ENCODE measurements at places on chromosomes 7 and 10.

DNA sequence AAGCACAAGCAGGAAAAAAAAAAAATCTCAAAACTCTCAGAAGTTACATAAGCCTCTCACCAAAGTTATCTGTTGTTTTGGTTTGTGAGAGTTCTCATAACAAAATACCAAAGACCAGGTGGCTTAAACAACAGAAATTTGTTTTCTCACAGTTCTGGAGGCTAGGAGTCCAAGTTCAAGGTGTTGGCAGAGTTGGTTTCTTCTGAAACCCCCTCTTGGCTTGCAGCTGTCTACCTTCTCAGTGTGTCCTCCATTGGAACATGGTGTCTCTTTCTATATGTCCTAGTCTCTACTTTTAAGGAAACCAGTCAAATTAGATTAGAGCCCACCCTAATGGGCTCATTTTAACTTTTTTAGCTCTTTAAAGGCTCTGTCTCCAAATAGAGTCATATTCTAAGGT lies 44.9 kb downstream of the TNKS2 start:
- no peak for DNase-seq

DNA sequence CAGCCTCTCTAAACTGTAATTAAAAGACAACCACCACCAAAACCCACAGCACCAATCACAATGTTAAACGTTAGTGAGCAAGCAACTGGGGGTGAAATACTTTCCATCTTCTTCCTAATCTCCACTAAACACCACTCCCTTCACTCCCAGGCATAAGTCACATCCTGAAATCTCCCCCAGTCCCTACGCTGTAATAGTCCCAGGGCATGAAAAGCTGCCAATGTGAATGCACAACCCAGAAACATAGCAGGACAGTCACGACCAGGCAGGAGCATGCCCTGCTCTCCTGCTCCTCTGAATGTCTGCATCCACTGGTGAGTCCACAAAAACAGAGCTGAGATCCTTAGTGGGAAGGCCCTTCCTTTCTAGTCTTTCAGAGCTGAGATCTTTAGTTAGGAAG lies 288.9 kb downstream of the PARD3 start:
- no peak for DNase-seq

DNA sequence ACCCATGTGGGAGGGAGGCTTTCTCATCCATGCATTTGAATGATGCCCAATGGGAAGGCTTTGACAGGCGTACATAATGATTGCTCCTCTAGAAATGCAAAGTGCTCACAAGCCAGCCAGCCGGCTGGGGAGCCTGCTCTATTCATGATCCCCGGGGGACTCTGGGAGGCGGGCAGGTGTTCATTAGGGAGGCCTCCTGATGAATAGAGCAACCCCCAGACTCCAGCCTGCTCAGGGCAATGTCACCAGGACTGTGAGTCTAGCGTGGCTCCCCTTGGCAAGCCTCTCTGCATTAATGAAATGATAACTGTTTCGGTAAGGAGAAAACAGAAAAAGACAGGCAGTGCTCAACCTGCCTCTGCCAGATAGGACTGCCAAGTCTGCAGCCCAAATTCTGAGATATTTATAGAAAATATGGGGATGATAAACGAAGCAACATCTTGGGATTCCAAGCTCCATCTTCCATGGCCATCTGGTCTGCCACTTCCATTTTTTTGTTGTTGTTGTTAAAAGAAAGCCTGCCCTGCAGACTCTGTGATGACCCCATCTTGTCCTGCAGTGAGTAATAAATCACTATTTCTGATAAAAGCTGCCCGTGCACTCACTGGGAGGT lies 236.4 kb downstream of the PRPF18 start:
- DNase-seq, result no peak

DNA sequence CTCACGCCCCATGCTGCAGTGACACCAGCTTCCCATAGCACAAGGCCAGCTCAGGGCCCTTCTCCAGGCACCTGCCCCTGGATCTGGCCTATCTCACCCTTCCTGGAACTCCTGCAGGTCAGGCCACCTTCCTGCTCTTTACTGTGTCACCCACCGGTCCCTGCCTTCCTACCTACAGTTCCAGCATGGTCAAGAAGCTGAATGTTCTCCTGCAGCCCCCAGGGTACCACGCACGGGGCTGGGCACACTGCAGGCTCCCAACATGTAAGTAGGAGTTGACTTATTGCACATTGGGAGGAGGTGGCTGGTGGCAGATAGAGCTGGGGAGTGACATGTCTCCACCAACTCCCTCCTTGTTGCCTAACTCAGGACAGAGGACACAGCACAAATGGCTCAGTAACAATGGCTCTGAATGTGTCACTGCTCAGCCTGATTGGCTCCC lies 14.5 kb downstream of the ITPRIP start:
- DNase-seq, result no peak

DNA sequence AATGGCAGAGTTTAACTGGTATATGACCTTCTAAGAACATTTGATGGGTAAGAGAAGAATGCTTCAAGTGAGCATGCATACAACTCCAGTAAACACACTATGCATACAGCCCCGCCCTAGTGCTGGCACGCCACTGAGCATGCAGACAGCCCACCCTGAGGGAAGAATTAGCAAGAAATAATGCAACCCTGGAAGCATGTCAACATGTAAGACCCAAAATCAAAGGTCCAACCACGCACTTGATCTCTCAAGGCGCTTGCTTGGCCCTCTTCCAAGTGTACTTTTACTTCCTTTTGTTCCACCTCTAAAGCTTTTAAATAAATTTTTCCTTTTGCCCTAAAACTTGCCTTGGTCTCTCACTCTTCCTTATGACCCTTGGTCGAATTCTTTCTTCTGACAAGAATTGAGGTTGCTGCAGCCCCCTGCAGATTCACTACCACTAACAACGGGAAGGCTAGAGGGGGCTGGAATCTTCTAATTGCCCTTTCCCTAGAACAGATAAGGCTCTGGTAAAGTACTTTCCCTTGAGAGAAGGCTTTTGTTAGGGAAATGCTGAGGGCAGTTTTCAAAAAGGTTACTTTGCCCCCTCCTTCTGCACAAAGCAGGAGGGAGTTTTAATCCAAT lies 3.4 kb downstream of the FAM24B start:
- no peak for DNase-seq

DNA sequence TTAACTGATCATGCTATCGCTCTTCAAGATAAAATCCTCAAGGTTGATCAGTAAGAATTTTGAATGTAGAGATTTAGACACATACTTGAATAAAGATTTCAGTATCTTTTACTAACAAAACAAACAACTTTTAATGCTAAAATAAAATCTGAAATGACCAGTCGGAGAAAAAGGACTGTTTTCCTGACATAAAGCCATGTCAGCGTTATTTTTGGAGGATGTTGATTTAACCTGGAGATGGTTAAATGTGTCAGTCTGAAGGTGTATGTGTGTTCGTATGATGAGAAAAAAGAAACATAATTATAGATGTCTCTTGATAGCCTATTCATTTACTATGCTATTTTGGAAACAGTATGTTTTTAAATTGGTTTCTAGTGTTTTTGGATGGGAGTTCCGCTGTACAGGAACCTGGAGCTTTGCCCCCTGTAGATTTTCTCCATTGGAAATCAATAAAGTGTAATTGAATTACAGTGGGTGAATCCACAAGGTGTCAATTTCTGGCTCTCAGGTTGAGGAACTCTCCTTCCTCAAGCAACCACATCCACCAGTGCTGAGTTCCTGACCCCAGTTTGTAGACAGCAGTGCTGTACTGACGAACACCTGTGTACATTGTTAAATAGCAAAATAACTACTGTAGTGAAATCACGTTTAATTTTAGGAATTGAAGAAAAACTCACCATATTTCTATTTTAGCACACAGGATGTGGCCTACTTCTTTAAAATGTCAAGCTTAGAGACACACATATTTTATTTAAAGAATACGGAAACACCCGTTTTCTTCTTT lies 670.1 kb downstream of the MAGI2 start:
- no peak for DNase-seq

- DNase-seq, result no peak
These were observed 32.6 kb downstream of the DKK1 start for GRCh38 chr10:52346394-52347326.
